ENCODE measurements at places on chromosomes 7 and 10.

GRCh38 chr10:97319671-97320479, 804 bp downstream of the FRAT1 start:
- DNase-seq: peak; percentile 32

DNA sequence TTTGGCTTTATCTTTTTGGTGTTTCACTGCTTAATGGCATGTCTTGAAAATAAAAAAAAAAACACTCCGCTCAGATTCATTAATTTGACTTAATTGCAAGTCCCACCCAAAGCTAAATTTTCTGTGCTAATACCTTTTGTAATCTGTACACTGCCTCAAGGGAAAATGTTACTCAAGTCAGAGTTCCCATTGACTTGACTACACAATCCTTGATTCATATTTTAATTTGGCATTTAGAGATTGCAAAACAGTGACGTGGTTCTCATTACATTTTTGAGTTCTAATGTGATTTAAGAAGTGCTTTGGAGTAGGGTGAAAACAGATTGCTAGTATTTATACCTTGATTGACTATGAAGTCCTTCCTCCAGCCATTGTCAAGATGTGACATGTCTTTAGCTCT, 21.3 kb upstream of the LIPM start:
- DNase-seq: no peak

DNA sequence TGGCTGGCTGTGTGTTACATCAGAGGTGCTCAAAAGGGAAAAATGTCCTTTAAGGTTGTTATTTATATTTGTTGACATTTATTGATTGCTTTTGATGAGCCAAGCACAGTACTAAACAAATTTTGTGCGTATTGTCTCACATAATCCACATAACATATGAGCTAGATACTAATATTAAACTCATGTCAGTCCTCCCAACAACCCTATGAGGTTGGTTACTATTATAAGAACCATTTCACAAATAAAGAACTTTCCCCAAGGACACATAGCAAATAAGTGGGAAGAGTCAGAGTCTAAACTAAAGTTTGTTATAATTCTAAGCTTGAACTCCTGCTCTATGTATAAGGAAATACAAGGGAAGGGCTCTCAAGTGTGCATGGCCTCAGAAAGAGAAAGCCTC, 35.6 kb upstream of the OTUD1 start:
- no peak for DNase-seq

GRCh38 chr10:50575477-50576244, 48.1 kb downstream of the SGMS1 start:
- peak; percentile 58 for DNase-seq

DNA sequence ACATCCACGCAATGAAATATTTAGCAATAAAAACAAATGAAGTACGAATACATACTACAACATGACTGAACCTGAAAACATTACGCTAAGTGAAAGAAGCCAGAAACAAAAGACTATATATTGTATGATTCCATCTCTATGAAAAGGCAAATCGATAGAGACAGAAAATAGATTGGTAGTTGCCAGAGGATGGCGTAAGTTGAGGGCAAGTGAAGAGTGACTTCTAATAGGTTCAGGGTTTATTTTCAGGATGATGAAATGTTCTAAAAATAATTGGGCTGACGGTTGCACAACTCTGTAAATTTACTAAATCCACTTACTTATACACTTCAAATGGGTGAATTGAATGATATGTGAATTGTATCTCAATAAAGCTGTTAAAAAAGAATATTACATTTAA, 39.5 kb upstream of the TECTB start:
- no peak for DNase-seq

- DNase-seq: peak; percentile 18
These were observed 56.4 kb upstream of the MTPN start for GRCh38 chr7:136033413-136034031.

GRCh38 chr10:62384447-62385081, 10.4 kb downstream of the ZNF365 start:
- no peak for DNase-seq

DNA sequence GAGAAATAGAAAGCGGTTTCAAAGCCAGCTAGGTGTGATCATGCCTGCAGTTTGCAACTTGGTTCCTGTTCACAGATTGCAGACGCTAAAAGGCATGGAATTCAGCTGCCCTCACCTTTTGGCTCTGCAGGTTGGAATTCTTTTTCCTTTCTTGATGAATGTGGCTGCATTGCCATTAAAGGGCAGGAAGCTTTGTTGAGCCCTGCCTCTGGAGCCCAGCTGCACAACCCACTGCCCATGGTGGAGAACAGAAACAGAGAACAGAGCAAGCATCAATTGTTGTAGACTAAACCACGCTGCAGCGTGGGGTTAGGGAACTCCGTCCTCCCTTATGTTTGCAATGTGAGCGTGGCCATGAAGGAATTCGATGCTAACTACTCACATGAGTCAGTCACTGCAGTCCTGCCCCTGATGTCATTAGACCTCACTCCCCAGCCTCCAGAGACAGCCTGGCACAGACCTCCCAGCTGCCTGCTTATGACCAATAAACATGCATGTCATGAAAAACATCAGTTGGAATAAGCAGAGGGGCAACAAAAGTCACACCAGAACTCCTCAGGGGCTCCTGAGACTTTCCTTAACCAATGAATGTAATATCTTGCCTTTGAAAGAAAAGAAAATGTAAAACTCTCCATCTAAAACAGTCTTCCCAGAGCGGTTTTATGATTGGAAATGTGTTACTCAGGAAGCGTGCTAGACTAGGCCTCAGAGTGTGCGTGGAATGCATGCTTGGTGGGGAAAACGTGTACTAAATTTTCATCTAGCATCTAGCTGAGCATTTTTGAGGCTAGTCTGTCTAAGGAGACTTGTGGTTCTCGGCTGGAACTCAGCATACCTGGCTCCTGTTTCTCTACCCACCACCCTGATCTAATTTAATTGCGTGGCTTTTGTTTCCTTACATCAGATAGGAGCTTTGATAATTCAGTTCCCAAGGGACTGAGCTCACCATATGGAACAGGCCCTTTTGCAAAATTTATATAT, 232.2 kb downstream of the KIAA1217 start:
- DNase-seq: no peak

- DNase-seq: no peak
These were observed 187.7 kb upstream of the CNTNAP2 start for GRCh38 chr7:145928937-145929336.

DNA sequence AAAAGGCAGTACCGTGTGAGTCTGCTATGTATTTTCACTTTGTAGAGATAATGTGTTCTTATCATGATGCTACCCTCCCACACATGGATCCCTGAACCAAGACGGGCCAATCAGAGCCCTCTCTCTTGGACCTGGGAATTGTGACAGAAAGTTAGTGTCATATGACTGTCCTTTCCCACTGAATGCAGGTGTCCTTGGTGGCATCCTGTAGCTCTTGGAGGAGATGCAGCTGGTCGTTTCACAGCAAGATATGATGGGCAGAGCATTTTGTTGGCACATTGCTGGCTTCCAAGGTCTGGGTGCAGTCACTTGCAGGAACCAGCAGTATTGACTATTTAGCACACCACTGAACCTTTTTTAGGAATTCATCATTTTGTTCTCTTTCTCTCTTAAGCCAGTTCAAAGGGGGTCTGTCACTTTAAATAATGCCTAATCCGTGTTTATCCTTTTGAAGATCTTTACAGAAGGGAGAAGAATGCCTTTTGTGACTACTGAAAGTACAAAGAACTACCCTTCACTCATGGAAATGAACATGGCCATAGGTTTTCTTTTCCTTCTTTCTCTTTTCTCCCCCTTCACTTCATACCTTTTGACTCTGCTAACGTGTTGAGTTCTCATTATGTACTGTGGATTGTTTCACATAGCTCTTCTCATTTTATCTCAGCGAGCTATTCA, 125.1 kb downstream of the PLXDC2 start:
- no peak for DNase-seq

DNA sequence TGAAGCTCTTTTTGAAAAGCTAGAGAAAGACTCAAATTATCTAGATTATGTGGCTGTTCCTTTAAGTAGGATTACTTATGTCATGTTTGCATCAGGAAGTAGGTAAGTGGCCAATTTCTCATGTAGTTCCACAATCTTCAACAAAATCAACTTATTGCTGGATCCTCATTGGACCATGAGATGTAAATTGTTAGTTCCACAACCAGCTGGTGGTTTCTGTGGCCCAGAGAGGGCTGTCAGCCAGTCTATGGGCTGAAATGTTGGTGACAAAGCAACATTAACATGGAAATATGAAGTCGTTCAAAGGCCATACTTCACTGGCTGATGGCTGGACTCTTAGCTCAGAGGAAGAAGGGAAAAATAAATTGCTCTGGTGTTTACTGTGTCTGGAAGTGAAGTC, 157.9 kb downstream of the PLXDC2 start:
- no peak for DNase-seq

GRCh38 chr10:34207343-34207742, 607.8 kb downstream of the PARD3 start:
- DNase-seq: no peak

DNA sequence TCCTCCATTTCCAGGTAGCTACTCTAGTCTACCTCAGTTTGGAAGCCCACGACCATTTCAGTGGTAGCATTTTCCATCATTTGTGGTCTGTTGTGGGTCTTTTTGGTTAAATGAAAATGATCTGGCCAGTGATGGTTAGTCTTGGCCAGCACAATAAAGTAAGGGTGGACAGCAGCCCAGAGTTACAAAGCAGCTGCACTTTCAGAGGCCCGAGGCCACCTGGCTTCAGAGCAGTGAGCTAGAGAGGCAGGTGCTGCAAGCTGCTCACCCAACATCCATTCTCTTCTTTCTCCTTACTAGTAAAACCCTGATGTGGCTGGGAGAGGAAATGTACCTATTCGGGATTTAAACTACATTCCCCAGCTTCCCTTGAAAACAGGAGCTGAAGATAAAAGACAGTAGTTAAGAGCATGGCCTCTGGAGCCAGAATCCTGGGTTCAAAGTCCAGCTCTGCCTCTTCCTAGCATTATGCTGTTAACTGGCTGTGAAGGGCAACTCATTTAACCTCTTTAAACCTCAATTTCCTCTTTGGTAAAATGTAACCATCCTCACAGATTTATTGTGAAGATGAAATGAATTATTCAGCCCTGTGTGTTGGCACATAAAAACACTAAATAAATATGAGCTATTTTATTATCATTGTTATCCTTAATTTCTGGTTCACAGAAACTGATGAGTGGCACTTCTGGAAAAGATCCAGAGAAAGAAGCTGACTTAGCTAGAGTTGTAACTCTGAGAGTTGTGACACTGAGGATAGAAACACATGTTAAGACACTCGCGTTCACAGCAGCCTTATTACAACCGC, 517.4 kb downstream of the PARD3 start:
- DNase-seq: no peak

GRCh38 chr10:86536294-86536861, 14.8 kb upstream of the WAPL start:
- DNase-seq: no peak

GRCh38 chr10:11886138-11886474, 63.0 kb downstream of the PROSER2 start:
- no peak for DNase-seq

DNA sequence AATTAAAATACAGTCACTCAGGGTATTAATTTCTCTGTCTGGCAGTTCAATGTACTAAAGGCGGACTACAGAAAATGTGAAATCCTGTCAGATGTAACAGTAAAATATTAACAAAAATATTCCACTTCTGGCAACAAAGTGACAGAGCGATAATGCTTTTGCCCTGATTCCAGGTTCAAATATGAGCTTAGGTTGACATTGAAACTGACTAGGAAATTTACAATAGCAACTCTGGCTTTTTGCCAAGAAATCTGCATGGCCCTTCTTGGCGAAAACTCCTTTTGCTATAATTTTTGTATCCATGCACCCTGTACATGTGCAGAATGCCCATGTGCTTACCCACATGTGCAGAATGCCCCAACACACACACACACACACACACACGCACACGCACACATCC, 552.2 kb downstream of the MDFIC start:
- no peak for DNase-seq

GRCh38 chr10:96152437-96152836, 22.3 kb downstream of the ZNF518A start:
- DNase-seq: no peak

DNA sequence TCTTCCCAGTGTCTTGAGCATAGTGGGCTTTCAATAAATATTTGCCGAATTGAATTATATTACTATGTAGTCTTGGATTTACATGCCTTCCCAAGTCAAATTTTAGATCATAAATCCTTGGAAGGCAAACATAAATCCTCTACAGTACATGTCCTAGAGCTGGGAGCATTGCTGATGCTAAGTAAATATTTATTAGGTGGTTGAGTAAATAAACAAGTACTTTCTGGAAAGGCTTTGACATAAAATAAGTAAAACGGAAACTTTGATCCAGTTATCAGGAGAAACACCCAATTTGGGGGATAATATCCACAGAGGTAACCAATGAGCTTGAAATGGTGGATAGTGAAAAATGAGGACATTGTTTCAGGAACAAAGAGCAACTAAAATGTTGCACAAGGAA, 162.8 kb upstream of the SVIL start:
- DNase-seq: no peak

DNA sequence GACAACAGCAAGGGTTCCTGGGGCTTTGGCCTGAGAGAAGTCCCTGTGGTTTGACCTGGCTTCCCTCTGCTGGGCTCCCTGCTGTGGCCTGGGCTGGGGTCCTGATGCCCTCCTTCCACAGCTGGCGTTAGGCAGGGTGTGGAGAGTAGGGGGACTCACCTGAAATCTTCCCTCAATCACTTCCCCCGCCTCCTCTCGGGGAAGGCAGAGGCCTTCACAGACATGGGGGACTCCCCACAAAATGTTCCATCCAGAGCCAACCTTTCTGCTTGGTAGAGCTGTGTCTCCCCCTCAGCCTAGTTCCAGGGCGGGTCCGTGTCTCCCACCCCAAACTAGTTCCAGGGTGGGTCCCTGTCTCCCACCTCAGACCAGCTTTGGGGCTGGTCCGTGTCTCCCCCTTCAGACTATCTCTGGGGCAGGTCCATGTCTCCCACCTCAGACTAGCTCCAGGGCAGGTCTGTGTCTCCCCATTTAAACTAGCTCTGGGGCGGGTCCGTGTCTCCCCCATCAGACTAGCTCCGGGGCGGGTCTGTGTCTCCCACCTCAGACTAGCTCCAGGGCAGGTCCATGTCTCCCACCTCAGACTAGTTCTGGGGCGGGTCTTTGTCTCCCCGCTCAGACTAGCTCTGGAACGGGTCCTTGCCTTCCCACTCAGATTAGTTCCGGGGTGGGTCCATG, 2.2 kb downstream of the PVRIG start:
- DNase-seq: no peak

DNA sequence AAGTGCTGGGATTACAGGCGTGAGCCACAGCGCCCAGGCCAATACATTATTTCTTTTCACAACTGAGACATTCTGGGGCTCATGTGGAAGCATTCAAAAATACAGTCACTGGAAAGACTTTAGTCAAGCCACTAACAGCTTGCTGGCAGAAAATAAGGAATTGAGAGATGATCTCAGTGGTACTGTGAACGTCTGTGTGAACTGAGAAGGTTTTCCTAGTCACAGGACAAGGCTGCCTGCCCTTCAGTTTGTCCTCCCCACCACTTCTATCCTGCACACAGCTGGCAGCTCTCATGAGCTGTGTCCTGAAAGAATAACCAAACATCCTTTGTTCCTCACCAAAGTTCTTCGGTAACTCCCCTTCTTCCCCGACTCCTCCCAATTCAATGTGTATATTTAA, 31.3 kb upstream of the ITGA8 start:
- no peak for DNase-seq

- no peak for DNase-seq
These were observed 1004.0 kb upstream of the C7orf33 start for GRCh38 chr7:147586526-147586925.

GRCh38 chr7:81833401-81833800, 63.6 kb upstream of the HGF start:
- DNase-seq: no peak

- DNase-seq: no peak
These were observed 699 bp downstream of the NRAP start for GRCh38 chr10:113663142-113663541.
